ENCODE measurements at places on chromosomes 3 and 15. TPM values are rescaled to one million over a fixed set of nuclear protein-coding genes. Genes with fewer than 3 reads are reported as not detected.

Gene FOXL2NB
- total RNA-seq: not detected

Gene TMIE
- total RNA-seq: 0.79 TPM

Gene IL17RD
- 18.9 TPM for total RNA-seq

Gene PLSCR4
- total RNA-seq: 33.0 TPM

GRCh38 chr3:33521736-33522135, 81.5 kb upstream of the UBP1 start:
- H3K4me1 ChIP-seq: no peaks in the 10 kb centered on the region
- no peaks in the 10 kb centered on the region for H3K27me3 ChIP-seq
- H3K4me3 ChIP-seq: no peak overlapping the region
- DNase-seq: no peak
- H3K36me3 ChIP-seq: peaks cover 2% of the 10 kb centered on the region
- H3K27ac ChIP-seq: no peak overlapping the region

DNA sequence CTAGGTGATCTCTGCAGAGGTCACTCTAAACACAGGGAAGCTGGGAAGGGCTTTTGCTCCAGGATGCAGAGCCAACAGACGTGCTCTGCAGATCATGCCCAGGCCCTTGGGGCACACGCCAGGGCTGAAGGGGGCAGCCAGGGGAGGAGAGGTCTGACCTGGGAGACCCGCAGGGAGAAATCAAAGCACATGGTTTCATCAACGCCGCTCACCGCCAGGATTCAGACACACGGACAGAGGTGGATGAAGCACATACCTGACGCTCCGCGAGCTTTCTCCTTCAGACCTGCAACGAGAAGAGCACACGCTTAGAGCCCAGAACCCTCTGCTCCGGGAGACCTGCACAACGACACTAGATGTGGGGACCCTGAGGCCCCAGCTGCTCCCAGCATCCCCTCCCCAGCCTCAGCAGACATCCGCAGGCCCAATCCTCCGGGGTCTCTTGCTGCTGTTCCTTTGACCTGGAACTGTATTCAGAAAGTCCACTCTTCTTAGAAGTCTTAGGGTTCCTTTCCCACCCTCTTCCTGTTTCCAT, 90.7 kb upstream of the IQSEC1 start:
- no peaks in the 10 kb centered on the region for H3K4me1 ChIP-seq
- no peak overlapping the region for H3K4me3 ChIP-seq
- H3K27me3 ChIP-seq: no peaks in the 10 kb centered on the region
- no peak overlapping the region for H3K27ac ChIP-seq
- DNase-seq: no peak

DNA sequence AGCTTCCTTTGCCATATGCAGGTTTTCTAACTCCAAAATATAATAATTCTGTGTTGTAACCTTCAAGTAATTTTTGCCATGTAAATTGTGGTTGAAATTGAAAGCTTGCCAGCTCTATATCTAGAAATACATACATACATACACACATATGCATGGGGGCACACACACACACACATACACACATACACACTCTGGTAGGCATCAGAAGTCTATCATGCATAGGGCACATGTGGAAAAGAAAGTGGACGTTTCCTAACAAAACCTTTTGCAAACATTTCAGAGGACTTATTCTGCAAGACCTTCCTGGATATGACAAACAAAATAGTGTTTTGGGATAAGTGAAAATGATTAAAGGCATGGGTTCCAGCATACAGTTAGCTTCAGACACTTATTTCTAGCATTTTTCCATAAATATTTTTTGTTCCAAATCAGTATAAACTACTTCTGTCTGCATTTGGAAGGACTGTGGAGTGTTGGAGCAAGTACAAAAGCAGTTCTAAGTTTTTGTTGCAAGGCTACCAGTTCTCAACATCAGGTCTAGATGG, 578.9 kb downstream of the RBMS3 start:
- H3K36me3 ChIP-seq: no peaks in the 10 kb centered on the region
- no peak for DNase-seq
- H3K27ac ChIP-seq: no peak overlapping the region
- no peak overlapping the region for H3K4me3 ChIP-seq
- no peaks in the 10 kb centered on the region for H3K4me1 ChIP-seq

DNA sequence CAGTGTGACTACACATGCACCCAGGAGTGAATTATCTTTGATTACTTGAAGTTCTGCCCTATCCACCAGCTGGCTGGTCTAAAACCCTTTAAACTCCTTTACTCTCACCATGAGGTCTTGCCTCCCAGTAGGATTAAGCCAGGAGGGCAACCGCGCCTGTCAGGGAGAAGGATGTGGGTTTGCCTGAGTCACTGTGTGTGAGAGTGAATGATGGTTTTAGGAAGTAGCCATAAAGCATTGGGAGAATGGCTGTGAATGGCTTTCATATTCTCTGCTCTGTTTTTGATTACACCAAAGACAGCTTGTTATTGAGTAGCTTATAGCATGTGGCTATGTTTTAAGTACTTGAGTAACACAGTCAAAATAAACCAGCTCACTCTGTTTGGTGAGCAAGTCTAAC, 637.7 kb upstream of the TBL1XR1 start:
- H3K4me1 ChIP-seq: no peaks in the 10 kb centered on the region
- no peak overlapping the region for H3K4me3 ChIP-seq
- H3K27me3 ChIP-seq: no peaks in the 10 kb centered on the region
- no peak overlapping the region for H3K27ac ChIP-seq

GRCh38 chr3:120025520-120025919, 68.7 kb downstream of the GSK3B start:
- H3K27ac ChIP-seq: no peak overlapping the region
- H3K27me3 ChIP-seq: no peaks in the 10 kb centered on the region
- H3K4me3 ChIP-seq: no peak overlapping the region
- no peaks in the 10 kb centered on the region for H3K4me1 ChIP-seq
- H3K36me3 ChIP-seq: no peaks in the 10 kb centered on the region
- DNase-seq: no peak
